ENCODE measurements at places on chromosomes 6 and 20.

DNA sequence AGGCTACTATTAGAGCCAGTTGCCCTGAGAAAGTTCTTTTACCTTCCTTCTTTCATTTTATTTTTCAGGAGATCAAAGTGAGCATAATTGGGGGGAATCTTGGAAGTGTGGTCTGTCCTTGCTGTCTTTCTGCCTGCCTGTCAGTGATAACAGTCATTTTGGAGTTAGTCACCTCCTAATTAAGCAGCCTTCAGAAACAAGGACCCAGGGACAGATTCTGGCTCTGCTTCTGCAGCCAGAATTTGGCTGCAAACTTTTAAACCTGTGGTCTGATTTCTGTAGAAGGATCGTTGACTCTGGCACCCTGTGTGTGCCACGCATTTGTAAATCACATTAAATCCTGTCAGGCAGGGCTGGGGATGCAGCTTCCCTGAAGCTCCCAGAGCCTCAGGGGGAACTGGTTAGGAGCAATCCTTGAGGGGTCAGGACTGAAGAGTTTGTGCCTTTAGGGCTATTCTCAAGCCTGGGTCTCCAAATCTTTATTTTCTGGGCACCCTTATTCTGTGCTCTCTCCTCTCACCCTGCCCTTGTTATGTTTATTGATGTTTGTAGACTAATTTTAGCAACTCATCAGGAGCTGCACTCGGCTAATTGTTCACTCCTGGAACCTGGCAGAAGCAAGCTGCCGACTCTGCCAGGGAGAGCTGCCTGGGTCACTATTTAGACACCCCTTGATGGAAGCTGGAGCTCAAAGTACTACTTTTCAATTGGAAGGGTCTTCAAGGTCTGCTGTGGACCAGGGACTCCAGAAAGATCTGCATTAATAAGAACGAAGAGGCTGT, 6.8 kb downstream of the NOX3 start:
- DNase-seq = no peak

DNA sequence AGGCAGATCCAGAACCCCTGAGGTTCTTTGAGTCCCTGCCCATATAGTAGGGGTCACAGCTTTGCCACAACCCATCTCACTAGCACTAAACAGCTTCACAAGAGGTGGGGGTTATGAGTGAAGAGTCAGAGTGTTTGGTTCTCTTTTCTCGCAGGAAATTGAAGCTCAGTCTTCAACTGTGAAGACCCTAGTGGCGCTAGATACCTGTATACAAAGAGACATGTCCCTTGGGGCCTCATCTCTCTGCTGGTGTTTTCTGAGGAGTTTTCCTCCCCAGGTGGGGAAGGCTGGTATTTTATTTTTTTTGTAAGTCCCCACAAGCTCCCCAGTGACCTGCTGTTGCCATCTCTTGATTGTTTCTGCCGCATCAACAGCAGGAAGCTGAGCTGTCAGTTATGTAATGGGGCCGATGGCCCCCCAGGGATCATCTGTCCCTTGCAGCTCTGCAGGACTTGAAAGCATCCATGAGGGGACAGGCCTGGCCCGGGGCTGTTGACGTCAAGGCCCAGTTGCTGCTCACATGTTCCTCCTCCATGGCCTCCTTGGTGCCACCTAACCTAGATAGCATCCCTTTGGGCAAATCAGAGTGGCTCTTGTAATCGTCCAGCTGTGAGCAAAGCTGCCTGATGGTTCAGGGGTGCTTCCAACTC, 23.1 kb downstream of the STK35 start:
- no peak for DNase-seq

- no peak for DNase-seq
Measured at GRCh38 chr6:43748765-43749164, 21.2 kb upstream of the VEGFA start.

- no peak for DNase-seq
Measured at GRCh38 chr6:11262242-11262641, 29.8 kb upstream of the NEDD9 start.

- peak; percentile 86 for DNase-seq
Measured at GRCh38 chr6:5036269-5036668, 32.4 kb upstream of the RPP40 start.

DNA sequence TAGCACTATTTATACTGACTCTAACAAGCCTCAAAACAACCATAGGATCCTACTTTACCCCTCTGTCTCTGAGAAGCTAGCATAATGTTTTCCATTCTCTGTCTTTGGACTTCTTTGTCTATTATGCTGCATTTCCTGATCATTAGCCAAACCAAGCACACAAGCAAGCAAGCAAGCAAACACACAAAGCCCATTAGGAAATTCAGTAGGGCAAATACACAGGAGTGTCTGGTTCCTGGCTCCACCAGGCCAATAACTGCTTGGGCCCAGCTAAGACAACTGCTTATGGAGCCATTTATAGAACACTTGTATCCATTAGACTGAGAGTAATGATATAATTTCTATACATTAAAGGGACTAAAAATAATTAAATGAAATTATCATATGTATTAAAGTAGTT, 952.9 kb upstream of the EPHA7 start:
- no peak for DNase-seq

- peak; percentile 41 for DNase-seq
Measured at GRCh38 chr20:39263076-39263475, 300.9 kb downstream of the DHX35 start.

DNA sequence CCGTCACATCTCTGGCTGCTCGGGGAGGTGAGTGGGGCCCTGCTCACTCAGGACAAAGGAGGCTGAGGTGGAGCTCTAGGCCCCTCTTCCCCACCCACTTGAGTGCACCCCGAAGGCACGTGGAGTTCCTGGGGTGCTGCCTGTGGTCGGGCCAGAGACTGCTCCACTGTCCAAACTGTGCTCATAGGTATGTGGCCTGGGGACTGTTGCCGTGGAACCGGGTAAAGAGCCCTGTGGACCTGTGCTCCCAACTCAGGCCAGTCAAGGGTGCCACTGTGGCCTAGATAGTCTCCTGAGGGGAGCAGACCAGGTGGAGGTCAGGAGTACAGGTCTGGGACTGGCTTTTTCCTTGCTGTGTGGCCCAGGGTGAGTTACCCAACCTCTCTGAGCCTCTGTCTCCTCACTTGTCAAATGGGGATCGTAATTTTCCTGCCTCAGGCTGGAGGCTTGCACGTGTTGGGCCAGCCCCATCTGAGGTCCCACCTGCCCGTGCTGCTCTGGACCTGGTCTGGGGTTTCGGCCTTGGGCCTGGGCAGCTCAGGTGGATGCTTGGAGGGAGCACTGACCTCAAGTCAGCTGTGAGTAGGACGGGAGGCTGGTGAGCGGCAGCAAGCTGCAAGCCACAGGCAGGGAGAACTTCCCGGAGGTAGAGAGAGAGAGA, 12.4 kb upstream of the NPBWR2 start:
- DNase-seq = no peak

GRCh38 chr6:37814374-37814773, 5.2 kb upstream of the ZFAND3 start:
- no peak for DNase-seq

GRCh38 chr20:13744352-13744751, 40.4 kb downstream of the ESF1 start:
- no peak for DNase-seq

DNA sequence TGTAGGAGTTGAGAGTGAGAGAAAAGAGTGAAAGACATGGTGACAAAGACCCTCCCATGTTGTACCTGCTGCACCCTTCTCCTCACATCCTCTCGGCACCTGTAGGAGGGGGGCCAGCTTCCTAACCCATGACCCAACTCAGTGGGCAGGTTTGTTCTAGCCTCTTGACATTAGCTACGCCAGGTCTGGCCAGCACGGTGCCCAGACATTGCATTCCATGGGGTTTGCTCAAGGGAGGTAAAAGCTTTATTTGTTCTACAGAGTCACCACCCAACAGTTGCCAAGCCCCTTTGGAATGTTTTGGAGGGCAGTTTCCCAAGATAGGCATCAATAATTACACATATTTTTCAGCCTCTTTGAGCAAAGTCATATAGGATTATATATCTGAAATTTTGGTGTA, 22.7 kb upstream of the TGM6 start:
- DNase-seq = no peak

- peak; percentile 61 for DNase-seq
Measured at GRCh38 chr6:37696841-37697662, 631 bp downstream of the MDGA1 start.

GRCh38 chr6:110020888-110021287, 42.8 kb downstream of the GPR6 start:
- no peak for DNase-seq

DNA sequence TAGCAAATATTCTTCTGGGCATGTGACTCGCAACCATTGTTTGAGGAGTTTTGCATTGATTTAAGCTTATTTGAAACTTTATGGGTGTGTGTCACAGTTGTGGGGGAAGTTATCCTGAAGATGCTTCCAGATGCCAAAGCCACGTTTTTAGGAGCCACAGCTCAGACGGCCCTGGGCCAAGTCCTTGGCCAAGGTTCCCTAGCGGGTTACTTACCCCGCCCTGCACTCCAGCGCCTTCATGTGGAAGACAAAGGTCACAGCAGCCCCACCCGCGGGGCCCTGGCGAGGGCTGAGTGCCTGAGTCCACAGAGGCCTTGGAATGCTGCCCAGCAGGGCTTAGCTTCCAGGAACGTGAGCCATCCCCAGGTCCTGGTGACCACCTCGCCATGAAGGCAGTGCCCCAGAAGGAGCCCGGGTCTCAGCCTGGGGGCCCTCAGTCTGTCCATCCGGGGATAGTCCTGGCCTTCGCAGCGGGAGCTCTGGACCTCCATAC, 308.3 kb downstream of the CDH4 start:
- peak; percentile 65 for DNase-seq

GRCh38 chr6:106789428-106790148, 160.2 kb downstream of the QRSL1 start:
- DNase-seq = no peak

DNA sequence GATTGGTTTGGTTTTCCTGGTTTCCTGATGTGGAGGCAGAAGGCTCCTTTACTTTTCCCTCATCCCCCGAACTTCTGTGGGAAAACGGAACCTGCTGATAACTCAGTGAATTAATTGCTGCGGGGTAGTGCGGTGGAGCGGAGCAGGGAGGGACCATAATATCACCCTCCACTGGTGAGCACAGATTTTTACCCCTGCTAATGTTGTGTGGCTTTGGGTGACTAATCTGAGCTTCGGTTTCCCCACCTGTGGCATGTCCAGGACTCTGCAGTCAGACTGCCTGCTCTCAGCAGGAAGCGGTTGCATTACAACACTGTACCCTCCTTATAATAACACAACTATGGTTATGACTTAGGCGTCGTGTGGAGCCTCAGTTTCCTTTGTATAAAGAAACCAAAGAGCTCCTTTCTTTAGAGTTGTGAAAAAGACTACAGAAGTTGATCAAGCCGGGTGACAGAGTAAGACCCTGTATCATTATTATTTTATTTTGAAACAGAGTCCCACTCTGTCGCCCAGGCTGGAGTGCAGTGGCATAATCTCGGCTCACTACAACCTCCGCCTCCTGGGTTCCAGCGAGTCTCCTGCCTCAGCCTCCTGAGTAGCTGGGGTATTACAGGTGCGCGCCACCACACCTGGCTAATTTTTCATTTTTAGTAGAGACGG, 2.2 kb upstream of the ID1 start:
- DNase-seq = peak; percentile 94

DNA sequence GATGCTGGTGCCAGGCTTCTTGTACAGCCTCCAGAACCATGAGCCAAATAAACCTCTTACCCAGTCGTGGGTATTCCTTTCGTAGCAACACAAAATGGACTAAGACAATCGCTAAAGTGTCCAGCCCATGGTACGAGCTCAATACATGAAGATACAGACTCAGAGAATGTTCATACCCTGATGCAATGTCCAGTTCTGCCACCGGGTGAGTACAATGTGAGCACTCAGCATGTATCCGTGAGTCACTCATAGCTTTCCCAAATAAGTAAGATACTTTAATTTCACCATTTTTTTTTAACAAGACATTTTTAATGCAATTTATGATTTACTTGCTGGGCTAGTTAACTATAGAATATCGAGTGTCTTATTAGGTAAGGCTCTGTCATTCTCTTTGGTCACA, 26.7 kb upstream of the PDE10A start:
- DNase-seq = peak; percentile 3

GRCh38 chr6:157519255-157520116, 138.5 kb downstream of the ZDHHC14 start:
- DNase-seq = no peak

- no peak for DNase-seq
Measured at GRCh38 chr6:163310096-163310972, 104.2 kb upstream of the QKI start.

GRCh38 chr6:44217332-44218143, 812 bp downstream of the MYMX start:
- peak; percentile 84 for DNase-seq

- DNase-seq = peak; percentile 76
Measured at GRCh38 chr6:111600588-111601445, 4.9 kb downstream of the TRAF3IP2 start.

GRCh38 chr20:3390759-3391425, 16.6 kb downstream of the DNAAF9 start:
- no peak for DNase-seq

Data from GM23248 (cell line).